ENCODE measurements at places on chromosomes 7 and 10.

- DNase-seq: no peak
These were observed 523.9 kb downstream of the SUGCT start for GRCh38 chr7:40658729-40659128.

DNA sequence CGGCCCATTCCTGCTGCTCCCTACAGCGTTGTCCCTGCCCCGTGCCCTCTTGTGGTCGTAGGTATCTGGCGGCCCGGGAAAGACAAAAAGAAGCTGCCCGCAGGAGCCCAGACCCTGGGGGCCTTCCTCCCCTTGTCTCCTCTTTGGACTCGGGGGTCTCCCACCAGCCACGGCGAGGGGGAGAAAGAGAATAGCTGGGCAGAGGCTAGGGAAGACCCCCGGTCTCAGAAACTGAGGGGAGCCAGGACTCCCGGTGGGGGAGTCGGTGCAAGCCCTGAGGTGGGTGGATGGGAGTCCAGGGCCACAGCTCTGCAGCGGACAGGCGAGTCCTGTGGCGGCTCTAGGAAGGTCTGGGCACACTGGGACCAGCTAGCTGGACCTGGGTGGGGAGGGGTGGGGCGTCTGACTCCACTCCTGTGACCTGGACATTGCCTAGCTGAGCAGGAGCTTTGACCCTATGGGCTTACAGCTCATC, 1.3 kb upstream of the SH2D4B start:
- DNase-seq: no peak

GRCh38 chr7:127618042-127618441, at the start of gene PAX4:
Gene PAX4, minus strand, starts transcription at chr7:127618142. Its CDS starts 2,214 bp downstream, at chr7:127615928.
- no peak for DNase-seq

DNA sequence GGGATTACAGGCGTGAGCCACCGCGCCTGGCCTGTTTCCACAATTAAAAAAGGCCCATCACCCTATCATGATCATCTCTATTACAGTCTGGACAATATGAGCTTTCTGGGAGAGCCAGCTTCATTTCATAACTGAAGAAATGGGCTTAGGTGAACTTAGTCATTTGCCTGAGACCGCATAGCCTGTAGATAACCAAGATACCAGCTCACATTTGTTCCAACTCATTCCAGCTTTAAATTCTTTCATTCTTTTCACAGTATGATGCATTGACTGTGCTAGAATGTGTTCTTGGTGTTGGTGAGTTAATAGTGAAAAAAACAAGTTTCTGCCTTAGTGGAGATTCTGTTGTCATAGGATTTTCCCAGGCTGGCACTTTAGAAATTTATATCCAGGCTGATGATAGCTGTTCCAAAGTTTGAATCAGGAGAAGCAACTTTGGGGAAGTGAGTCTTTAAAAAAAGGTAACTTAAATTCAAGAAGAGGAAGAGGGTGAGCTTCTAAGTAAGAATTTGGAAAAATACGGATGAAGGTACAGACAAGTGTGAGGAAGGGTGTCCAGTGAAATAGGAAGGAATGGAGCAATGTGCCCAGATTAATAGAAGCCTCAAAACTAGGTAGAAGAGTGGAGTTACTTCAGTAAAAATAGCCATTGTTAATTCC, 2.1 kb upstream of the H2AZ2 start:
- DNase-seq: no peak
